Activated naive CD8-positive, alpha-beta T cell treated with anti-CD3 and anti-CD28 coated beads, Interleukin-2, amount 50 U/mL, for 24 hours (primary cell): ENCODE measurements at places on chromosomes 13 and 19.

DNA sequence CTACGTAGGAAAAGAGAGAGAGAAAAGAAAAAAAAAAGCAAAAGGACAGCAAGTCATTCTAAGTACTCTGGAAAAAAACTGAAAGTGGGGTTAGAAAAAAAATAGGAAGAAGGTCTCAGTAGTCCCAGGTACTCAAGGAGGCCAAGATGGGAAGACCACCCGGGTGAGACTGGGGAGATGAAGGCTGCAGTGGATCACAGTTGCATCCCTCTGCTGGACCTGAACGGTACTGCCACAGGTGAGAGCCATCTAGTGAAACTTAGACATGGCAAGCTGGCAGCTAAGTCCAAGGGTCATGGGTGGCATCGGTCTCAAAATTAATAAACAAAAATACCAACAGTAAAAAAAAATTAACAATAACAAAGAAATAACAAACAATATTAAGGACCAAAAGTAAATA is 41.0 kb upstream of the ZNF91 start:
- DNase-seq = peak; percentile 14
- H3K27me3 ChIP-seq = no peaks in the 10 kb centered on the region
- peaks cover 7% of the 10 kb centered on the region for H3K36me3 ChIP-seq
- H3K4me3 ChIP-seq = no peak overlapping the region
- H3K4me1 ChIP-seq = no peaks in the 10 kb centered on the region
- H3K27ac ChIP-seq = no peak overlapping the region

DNA sequence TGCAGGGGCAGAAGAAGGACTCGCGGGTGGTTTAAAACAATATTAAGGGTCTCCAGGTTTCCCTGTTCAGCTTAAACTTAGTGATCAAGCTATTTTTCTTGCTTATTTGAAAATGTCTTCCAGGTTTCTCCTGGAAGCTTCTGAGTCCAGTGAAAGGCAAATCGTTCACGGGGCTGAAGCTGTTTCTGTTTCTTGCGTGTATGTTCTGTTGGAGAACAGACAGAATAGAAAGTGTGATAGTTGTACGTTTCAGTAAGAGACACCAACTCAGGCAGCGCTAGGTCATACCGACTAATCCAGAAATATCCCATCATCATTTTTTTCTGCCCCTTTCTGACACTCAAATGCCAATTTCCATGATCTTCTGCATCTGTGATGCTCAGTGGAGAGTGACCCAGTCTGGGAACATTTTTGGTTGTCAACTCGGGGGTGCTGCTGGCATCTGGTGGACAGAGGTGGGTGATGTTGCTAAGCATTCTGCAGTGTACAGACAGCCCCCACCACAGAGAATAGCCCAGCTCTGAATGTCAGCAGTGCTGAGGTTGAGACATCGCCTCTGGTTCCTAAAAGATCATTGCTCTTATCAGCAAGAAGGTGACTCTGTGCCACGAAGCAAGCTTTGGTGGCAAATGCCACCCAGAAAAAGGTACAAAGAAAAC is 4.3 kb downstream of the KLF2 start:
- H3K27ac ChIP-seq = peak overlapping the region; percentile 38
- DNase-seq = peak; percentile 30
- peaks cover 30% of the 10 kb centered on the region for H3K27me3 ChIP-seq

GRCh38 chr13:59112221-59112718 is 1051.5 kb downstream of the DIAPH3 start:
- no peak overlapping the region for H3K4me3 ChIP-seq
- no peak overlapping the region for H3K27ac ChIP-seq
- DNase-seq = no peak
- no peaks in the 10 kb centered on the region for H3K27me3 ChIP-seq
- H3K36me3 ChIP-seq = no peaks in the 10 kb centered on the region

- peaks cover 29% of the 10 kb centered on the region for H3K4me1 ChIP-seq
- H3K4me3 ChIP-seq = no peak overlapping the region
- no peaks in the 10 kb centered on the region for H3K27me3 ChIP-seq
- H3K36me3 ChIP-seq = peaks cover 5% of the 10 kb centered on the region
- no peak for DNase-seq
Measured at GRCh38 chr13:20412691-20413355, 112.8 kb downstream of the CRYL1 start.

DNA sequence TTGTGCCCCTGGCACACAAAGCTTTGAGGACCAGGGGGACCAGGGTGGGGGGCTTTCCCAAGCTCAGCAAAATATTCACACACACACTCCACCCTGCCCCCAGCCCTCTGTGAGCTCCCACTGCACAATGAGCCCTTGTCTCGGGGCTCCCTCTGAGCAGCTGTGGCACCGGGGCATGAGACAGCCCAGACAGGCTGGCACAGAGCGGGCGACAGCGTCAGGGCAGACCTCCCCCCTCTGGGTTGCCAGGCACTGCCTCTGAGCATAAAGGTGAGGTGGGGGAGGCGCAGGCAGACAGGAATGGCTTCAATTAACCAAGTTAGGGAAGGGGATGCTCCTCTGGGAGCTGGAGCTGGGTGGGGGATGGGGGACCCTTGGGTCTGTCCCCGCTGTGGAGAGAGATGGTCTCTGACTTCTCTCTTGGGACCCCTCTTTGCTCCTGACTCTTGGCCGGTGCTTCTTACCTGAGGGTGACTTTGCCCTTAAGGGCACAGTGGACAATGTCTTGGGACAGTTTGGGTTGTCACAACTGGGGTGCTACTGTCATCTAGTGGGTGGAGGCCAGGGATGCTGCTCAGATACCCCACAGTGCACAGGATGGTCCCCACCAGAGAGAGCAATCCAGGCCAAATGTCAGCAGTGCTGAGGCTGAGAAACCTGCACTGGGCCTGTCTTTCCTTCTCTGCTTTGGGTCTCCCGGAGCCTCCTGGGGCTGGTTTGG is 30.3 kb downstream of the LYL1 start:
- no peaks in the 10 kb centered on the region for H3K27me3 ChIP-seq
- H3K27ac ChIP-seq = no peak overlapping the region
- H3K4me1 ChIP-seq = no peaks in the 10 kb centered on the region
- H3K36me3 ChIP-seq = no peaks in the 10 kb centered on the region
- no peak overlapping the region for H3K4me3 ChIP-seq
- DNase-seq = no peak

GRCh38 chr19:46499692-46500091 is 4.0 kb upstream of the PNMA8B start:
- H3K4me3 ChIP-seq = no peak overlapping the region
- DNase-seq = no peak
- H3K27me3 ChIP-seq = peaks cover 40% of the 10 kb centered on the region
- H3K27ac ChIP-seq = no peak overlapping the region
- peaks cover 2% of the 10 kb centered on the region for H3K4me1 ChIP-seq

GRCh38 chr13:102903659-102904407 is 58.0 kb downstream of the ERCC5 start:
- no peaks in the 10 kb centered on the region for H3K36me3 ChIP-seq
- no peaks in the 10 kb centered on the region for H3K4me1 ChIP-seq
- peaks cover 2% of the 10 kb centered on the region for H3K27me3 ChIP-seq
- H3K4me3 ChIP-seq = no peak overlapping the region
- no peak for DNase-seq

GRCh38 chr13:97853550-97853949 is 99.9 kb upstream of the IPO5 start:
- no peak overlapping the region for H3K4me3 ChIP-seq
- H3K36me3 ChIP-seq = no peaks in the 10 kb centered on the region
- no peaks in the 10 kb centered on the region for H3K4me1 ChIP-seq

DNA sequence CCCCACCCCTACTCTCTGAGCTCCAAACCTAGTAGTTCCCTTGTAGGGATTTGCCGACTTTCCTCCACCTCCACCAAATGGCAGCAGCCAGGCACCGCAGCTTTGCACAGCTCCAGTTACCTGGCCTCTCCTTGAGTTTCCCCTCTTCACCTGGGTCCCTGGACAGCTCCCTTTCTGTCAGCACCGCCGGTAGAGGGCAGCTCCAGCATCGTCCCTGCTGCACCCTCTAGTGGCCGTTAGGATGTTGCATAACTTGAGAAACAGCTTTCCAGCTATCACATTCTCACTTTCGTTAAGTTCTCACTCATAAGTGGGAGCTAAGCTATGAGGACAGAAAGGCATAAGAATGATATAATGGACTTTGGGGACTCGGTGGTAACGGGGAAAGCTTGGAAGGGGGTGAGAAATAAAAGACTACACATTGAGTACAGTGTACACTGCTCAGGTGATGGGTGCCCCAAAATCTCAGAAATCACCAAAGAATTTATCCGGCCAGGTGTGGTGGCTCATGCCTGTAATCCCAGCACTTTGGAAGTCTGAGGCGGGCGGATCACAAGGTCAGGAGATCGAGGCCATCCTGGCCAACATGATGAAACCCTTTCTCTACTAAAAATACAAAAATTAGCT is 60.4 kb upstream of the OLFM4 start:
- no peaks in the 10 kb centered on the region for H3K36me3 ChIP-seq
- H3K4me1 ChIP-seq = no peaks in the 10 kb centered on the region
- peak; percentile 70 for DNase-seq
- peaks cover 6% of the 10 kb centered on the region for H3K27me3 ChIP-seq
- no peak overlapping the region for H3K4me3 ChIP-seq

- no peak for DNase-seq
- H3K4me3 ChIP-seq = no peak overlapping the region
- H3K27me3 ChIP-seq = peaks cover 2% of the 10 kb centered on the region
- H3K27ac ChIP-seq = no peak overlapping the region
Measured at GRCh38 chr19:13670846-13671245, 93.5 kb upstream of the MRI1 start.

DNA sequence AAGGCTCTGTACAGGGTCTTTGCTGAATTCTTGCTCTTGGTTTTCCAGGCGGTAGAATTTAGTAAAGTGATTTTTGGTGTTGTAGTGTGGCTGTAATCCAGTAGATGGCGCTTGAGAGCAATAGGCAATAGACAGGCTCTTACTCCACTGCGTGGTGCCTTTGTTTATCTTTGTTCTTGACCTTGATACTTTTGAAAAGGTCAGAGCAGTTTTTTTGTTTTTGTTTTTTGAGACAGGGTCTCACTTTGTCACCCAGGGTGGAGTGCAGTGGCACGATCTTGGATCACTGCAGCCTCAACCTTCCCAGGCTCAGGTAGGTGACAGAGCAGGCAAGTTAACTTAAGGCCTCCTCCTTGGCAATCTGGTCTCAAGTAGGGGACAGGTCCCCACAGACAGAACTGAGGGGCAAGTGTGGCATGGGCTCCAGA is 12.2 kb upstream of the LILRA5 start:
- no peaks in the 10 kb centered on the region for H3K36me3 ChIP-seq
- H3K27ac ChIP-seq = no peak overlapping the region
- H3K4me3 ChIP-seq = no peak overlapping the region
- peaks cover 6% of the 10 kb centered on the region for H3K27me3 ChIP-seq

DNA sequence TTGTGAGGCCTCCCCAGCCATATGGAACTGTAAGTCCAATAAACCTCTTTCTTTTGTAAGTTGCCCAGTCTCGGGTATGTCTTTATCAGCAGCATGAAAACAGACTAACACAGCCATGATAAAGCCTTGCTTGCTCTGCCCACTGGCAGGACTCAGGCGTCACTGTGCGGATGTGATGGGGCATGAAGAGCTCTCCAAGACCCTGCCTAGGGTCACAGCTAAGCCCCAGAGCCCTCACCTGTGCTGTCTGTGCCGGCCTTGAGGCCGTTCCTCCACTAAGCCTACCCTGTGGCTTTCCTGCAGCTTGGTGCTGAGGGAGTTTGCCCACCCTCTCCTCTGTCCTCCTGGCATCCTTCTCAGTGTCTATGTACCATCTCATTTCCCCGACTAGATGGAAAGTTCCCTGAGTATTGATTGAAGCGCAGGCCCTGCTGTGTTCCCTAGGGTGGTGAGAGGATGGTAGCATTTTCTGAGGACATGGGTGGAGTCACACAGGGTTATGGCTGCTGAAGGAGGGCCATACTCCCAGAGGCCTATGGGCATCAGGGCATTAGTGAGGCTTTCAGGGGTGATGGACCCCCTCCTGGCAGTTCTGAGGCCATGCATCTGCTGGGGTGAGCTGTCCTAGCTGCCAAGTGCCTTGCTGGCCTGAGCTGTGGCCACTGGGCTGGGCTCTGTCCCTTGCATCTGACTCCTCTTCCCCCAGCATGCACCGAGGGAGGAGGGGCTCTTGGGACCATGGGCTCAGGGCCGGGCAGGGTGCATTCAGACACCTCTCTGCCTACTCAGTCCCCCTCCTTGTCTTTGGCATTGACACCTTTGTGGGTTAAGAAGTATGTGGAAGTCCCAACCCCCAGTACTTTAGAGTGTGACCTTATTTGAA is 75.3 kb downstream of the TEX29 start:
- no peak overlapping the region for H3K4me3 ChIP-seq
- no peaks in the 10 kb centered on the region for H3K4me1 ChIP-seq
- no peak overlapping the region for H3K27ac ChIP-seq
- no peaks in the 10 kb centered on the region for H3K36me3 ChIP-seq
- DNase-seq = no peak

DNA sequence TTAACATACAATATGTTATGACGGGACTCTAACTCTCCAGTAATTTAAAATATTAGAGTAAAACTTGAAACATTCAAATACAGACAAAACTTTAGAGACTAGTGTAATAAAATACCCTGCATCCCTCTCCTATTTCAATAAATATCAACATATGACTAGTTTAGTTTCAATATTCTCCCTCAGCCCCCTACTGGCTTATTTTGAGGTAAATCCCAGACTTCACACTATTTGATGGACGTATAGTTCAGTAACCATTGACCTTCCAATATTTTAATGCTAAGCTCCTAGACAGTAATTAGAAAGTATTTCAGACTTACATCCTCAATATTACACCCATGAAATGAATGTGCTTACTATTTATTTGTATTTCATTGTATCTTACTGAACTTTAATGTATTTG is 180.7 kb upstream of the STARD13 start:
- no peaks in the 10 kb centered on the region for H3K4me1 ChIP-seq
- H3K27ac ChIP-seq = no peak overlapping the region
- peaks cover 21% of the 10 kb centered on the region for H3K27me3 ChIP-seq
- no peak overlapping the region for H3K4me3 ChIP-seq
- DNase-seq = no peak

- H3K27me3 ChIP-seq = no peaks in the 10 kb centered on the region
- no peak overlapping the region for H3K4me3 ChIP-seq
- H3K27ac ChIP-seq = no peak overlapping the region
Measured at GRCh38 chr19:17725422-17726078, 6.3 kb downstream of the MAP1S start.

GRCh38 chr13:34748596-34748995 is 193.5 kb upstream of the NBEA start:
- H3K4me1 ChIP-seq = no peaks in the 10 kb centered on the region
- H3K4me3 ChIP-seq = no peak overlapping the region
- no peak overlapping the region for H3K27ac ChIP-seq
- no peaks in the 10 kb centered on the region for H3K36me3 ChIP-seq
- no peak for DNase-seq
- peaks cover 7% of the 10 kb centered on the region for H3K27me3 ChIP-seq

- no peaks in the 10 kb centered on the region for H3K27me3 ChIP-seq
- H3K4me3 ChIP-seq = no peak overlapping the region
- H3K4me1 ChIP-seq = peaks cover 32% of the 10 kb centered on the region
- no peak overlapping the region for H3K27ac ChIP-seq
- peaks cover 47% of the 10 kb centered on the region for H3K36me3 ChIP-seq
- DNase-seq = no peak
Measured at GRCh38 chr19:16385821-16386220, 61.2 kb downstream of the KLF2 start.

GRCh38 chr19:4967738-4968461 is 1.0 kb upstream of the KDM4B start:
- DNase-seq = peak; percentile 15
- peaks cover 33% of the 10 kb centered on the region for H3K4me1 ChIP-seq
- peak overlapping the region; percentile 72 for H3K4me3 ChIP-seq
- H3K27me3 ChIP-seq = no peaks in the 10 kb centered on the region
- peak overlapping the region; percentile 83 for H3K27ac ChIP-seq
- peaks cover 17% of the 10 kb centered on the region for H3K36me3 ChIP-seq
